Activated CD8-positive, alpha-beta memory T cell treated with anti-CD3 and anti-CD28 coated beads for 4 hours (primary cell): ENCODE measurements at places on chromosomes 6 and 20.
A peak's percentile ranks its signal among the peaks of the same experiment; 100 is the strongest.

DNA sequence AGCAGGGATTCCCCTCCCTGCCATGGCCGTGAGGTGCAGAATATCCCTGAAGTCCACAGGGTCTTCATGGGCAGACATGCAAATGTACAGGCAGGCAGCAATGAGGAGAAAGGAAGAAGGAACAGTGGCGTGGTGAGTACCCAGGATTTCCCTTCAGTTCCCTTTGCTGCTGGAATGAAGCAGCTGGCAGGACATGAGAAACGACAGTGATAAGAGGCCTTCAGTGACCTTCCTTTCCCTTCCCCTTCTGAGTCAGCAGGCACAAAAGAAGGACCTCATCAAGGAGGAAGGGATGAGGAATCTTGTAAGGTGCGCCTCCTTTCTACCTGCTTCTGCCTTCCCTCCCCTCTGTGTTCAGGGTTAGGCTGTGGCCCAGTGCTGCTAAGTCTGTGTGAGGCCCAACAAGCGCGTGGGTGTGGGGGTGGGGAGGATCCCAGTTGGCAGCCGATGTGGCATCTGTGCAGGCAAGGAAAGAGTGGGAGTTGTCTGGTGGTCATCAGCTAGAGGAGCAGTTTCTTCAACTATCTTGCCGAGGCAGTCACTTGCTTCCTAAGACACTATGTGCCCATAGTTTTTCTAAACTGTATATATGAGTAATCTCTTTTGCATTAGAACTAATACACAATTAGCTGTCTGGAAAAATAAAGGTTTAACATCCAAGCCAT lies 29.5 kb upstream of the FBXO9 start:
- DNase-seq, result no peak

- no peak for DNase-seq
Observed at GRCh38 chr6:311679-312220, 19.5 kb downstream of the DUSP22 start.

GRCh38 chr20:64065062-64065973 lies 2.3 kb downstream of the TCEA2 start:
- DNase-seq, result no peak

- no peak for DNase-seq
Observed at GRCh38 chr6:56250266-56250665, 2.9 kb upstream of the COL21A1 start.

GRCh38 chr6:154537511-154538325 lies 27.2 kb upstream of the CNKSR3 start:
- no peak for DNase-seq

GRCh38 chr6:31779908-31780307 lies 2.8 kb upstream of the VWA7 start:
- DNase-seq, result no peak

- peak; percentile 70 for DNase-seq
Observed at GRCh38 chr20:39081255-39081654, 119.1 kb downstream of the DHX35 start.

DNA sequence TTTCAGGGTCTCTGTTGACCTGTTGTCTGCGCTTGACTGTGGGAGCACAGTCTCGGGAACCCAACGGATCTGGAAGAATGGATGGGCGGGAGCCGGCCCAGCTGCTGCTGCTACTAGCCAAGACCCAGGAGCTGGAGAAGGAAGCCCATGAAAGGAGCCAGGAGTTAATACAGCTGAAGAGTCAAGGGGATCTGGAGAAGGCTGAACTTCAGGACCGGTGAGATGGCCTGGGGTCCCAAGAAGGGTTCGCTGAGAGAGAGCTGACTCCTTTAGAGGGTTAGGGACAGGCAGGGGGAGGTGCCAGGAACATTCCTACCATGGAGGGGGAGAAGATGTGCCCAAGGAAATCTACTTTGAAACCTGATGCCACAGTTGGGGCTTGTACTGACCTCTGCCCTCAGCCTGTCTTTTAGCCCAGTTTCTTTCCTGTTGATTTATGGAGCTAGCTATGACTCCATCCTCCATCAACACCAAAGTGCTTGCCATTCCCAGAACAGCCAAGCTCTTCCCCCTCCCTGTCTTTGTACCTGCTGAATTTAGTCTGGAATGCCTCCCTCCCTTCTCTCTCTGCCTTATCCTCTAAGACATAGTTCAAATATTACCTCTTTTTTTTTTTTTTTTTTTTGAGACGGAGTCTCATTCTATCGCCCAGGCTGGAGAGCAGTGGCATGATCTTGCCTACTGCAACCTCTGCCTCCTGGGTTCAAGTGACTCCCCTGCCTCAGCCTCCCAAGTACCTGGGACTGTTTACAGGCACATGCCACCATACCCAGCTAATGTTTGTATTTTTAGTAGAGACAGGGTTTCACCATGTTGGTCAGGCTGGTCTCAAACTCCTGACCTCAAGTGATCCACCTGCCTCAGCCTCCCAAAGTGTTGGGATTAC lies 12.2 kb downstream of the CEP250 start:
- no peak for DNase-seq

- DNase-seq, result no peak
Observed at GRCh38 chr6:34457742-34458735, 7.8 kb upstream of the PACSIN1 start.

- DNase-seq, result no peak
Observed at GRCh38 chr6:20811109-20811761, 277.0 kb downstream of the CDKAL1 start.

DNA sequence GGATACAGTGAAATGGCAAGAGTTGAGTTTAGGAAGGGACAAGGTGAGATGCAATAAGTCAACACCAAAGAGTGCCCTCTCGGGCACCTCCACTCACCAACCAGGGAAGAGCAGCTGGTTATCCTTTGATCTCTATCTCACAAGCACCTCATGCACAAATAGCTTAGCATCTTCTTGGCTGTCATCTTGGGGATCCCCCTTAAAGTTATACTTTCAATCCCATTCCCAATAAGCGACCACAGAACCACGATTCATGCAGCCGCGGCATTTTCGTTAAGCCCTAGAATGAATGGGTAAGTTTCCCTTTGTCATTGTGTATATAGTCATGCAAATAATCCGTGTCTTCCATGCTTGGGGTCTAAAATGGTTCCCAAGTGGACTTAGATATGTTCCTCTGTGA lies 73.5 kb downstream of the ADTRP start:
- DNase-seq, result no peak

DNA sequence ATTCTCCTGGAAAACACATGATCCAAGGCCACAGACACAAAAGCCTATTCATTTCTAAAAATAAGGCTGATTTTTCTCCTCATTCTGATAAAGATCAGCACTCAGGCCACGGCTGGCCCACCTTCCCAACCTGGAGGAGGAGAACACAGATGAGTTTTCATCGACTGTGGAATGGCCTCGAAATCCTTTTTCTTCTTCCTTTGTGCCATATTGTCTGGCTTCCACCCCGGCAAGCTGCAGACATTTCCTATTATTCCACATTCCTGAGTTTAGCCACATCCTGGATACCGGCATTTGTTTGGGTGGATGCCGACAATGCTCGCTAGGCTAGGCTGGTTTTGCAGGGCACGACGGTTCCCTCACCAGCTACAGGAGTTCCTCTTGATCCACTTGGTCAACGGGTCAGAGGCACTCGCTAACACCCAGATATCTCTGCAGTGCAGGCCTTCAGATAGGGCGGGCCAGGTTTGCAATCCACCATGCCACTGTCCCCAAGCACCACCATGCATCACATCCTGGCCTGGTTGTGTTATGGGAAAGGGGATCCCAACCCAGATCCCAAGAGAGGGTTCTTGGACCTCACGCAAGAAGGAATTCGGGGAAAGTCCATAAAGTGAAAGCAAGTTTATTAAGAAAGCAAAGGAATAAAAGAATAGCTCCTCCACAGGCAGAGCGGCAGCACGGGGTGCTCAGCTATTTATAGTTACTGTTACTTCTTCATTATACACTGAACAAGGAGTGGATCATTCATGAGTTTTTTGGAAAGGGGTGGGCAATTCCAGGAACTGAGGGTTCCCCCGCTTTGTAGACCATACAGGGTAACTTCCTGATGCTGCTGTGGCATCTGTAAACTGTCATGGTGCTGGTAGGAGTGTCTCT lies 4.2 kb upstream of the CTSZ start:
- no peak for DNase-seq

GRCh38 chr6:151057061-151057460 lies 182.7 kb upstream of the AKAP12 start:
- DNase-seq, result no peak

- no peak for DNase-seq
Observed at GRCh38 chr6:37373822-37374471, 20.2 kb downstream of the RNF8 start.

DNA sequence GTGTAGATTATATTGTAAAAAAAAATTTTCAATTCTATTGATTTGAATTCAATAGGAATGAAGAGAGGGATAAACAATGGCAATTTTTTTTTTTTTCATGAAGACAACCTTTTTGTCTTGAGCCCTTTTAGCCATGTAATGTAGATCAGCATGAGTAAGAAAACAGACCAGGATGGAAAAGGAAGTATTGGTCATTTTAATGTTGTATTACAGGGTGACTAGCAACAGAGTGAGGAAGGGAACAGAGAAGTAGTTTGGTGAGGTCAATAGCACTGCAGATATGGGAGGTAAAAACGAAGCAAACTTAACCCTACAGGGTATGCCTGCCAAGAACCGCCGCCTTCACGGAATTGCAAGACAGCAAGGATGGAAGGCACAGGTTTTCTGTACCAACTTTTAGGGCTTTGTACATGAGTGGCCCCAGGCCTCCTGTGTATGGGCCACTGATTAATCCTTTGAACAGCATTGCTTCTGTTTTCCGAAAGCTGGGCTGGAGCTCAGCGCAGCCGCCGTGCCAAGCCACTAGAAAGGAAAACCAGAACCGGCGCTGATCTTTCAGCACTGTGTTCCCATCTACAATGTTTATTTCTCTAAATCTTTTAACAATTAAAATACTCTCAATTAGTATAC lies 383.7 kb downstream of the CENPW start:
- DNase-seq, result no peak

- no peak for DNase-seq
Observed at GRCh38 chr6:126034656-126035055, 48.3 kb downstream of the TRMT11 start.

DNA sequence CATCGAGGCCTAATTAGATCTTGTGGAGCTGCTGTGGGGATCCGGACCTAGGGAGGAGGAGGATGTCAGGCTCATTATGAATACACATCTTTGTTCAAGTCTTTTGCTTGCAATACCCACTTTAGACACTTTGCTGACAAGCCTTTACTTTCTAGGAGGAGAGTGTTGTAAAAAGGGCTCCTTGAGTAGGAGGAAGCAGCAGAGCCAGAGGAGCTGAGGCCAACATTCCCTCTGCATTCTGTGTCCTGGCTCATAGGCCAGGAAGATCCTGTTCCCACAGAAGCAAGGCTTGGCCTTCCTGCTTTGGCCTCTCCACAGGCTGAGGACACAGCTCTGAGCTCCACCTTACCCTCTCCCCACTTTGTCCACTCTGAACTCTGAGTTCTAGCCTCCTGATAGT lies 67.1 kb downstream of the TPD52L1 start:
- DNase-seq, result no peak

GRCh38 chr6:168563656-168564055 lies 122.7 kb downstream of the SMOC2 start:
- DNase-seq, result no peak

DNA sequence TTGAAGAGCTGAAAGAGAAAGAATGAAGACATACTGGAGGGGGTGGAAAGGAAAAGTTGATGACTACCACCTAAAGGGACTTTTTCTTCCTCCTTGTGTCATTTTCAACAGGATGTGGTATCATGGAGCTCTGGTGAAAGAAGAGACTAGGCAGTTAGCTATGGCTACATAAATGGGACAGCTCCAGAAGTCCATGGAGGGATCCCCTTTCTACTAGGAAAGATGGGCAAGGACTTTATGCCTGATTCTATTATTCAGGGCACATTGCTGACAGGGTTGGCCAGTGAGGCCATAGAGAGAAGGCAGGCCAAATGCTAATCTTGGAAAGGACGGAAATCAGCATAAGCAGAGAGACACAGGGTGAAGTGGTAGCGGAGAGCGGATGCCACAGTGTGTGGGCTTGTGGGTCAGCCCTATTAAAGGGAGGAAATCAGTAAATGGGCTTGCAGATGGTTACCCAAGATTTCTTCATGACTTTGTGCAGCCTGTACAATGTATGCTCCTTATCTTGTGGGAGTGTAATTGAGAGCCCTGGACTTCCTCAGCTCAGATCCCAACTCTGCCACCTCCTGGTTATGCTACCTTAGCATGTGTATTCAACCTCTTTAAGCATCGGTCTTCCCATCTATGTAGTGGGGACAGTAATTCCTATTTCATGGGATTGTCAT lies 77.4 kb upstream of the TMEM170B start:
- DNase-seq, result no peak

GRCh38 chr20:51481341-51481914 lies 61.1 kb downstream of the NFATC2 start:
- DNase-seq, result peak; percentile 27

DNA sequence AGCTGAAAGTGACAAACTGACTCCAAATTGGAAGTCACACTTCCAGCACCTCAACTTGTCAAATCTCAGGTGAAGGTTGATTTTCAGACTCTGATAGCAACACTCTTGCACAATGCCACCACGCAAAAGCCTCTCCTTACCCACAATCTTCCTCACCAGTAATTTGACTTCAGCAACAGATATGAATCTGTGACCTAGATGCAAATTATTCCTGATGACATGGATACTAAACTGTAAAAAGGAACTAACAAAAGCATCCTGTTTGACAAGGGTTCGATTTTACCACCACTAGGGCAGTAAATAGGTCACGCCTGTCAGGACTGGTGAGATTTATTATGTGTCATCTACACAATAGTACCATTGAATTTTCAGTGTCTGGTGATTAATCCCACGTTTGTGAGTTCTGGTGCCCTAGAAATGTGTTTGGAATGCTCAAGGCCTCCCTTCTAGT lies 134.4 kb upstream of the COL21A1 start:
- DNase-seq, result no peak

DNA sequence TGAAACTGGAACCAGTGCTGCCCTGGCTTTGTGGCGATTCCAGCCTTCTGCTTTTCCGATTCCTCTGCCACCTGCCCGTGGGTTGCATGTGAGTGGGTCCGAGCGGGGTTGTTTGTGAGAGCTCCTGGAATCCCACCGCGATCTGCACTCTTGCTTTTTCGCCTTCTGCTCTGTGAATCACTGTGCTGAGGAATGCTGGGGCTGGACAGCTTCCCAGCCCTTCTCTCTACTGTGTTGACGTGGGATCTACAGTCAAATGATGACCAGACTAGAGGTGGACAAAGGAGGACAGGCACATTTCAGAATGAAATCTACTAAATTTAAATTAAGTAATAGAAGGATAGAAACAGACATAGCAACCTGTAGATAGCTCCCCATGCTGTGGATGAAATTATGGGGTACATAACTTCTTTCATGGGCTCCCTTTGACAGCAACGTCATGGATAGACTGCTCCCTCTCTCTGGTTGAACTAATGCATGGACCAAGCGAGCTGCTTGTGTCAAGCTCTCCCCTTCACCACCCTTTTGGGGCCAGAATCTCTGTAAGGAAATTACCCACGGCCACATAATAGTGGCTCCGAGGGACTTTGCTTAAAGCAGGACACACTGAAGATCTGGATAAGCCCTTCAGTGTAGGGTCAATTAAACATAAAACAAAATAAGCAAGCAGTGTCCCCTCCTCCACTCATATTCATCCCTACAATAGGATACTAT lies 2.0 kb downstream of the FNDC1 start:
- DNase-seq, result no peak

DNA sequence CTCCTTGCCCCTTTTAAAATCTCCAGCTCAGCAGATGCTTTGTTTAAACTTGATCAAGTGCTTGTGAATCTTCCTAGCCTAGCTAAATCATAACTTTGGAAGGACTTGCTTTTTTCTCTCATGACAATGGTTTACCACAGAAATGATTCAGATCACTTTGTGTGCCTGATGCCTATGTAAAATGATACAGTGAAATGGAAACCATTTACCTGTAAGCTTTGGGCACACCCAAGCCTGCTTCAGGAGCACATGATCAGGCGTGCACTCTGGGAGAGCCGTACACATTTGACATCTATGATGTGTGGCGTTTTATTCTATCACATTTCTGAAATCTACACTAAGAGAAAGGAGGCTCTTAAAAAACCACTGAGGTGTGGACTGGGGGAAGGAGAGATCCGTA lies 41.1 kb downstream of the PTPN1 start:
- DNase-seq, result no peak
